ENCODE measurements at places on chromosomes 7 and 10. TPM values are rescaled to one million over a fixed set of nuclear protein-coding genes. Genes with fewer than 3 reads are reported as not detected.

Gene LRIT1
- not detected for total RNA-seq

Gene SLC16A9
- total RNA-seq = 11.2 TPM

Gene CALCR
- total RNA-seq = 3.0 TPM

Gene EIF3A
- total RNA-seq = 210 TPM

Gene IFIT1B
- total RNA-seq = not detected

Gene GOLGA7B
- total RNA-seq = not detected

- no peak for DNase-seq
Observed at GRCh38 chr10:84798312-84798711, 469.9 kb downstream of the CCSER2 start.

- DNase-seq = no peak
Observed at GRCh38 chr7:130937830-130938229, 203.8 kb upstream of the KLF14 start.

GRCh38 chr10:72954596-72955554, at the start of gene PLA2G12B:
PLA2G12B (minus strand) TSS chr10:72954806; CDS start chr10:72954685, 121 bp downstream.
- DNase-seq = no peak

- DNase-seq = no peak
Observed at GRCh38 chr7:116776610-116777289, 85.6 kb upstream of the CAPZA2 start.

DNA sequence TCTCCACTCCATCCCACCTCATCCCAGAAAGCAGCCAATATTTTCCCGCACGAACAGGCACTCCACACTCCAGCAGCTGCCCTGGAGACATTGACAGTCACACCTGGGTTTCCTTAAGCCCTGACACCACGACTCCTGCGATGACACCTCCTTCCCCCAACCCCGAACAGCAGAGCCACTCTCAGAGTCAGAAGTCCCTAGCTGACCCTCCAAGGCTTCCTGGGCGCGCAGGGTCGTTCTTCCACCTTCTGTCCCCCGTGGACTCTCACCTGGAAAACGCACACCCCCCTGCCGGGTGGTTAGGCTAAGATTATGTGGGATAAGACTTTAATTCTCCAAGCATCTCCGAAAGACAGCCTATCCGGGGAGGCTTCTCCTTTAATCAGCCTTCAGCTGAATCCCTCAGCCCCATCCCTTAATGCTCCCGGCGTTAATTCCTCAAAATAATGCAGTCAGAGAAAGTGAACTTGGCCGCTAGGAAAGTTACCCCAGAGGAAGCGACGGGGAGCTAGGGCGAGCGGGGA, 1.1 kb downstream of the DENND11 start:
- DNase-seq = peak; percentile 50

DNA sequence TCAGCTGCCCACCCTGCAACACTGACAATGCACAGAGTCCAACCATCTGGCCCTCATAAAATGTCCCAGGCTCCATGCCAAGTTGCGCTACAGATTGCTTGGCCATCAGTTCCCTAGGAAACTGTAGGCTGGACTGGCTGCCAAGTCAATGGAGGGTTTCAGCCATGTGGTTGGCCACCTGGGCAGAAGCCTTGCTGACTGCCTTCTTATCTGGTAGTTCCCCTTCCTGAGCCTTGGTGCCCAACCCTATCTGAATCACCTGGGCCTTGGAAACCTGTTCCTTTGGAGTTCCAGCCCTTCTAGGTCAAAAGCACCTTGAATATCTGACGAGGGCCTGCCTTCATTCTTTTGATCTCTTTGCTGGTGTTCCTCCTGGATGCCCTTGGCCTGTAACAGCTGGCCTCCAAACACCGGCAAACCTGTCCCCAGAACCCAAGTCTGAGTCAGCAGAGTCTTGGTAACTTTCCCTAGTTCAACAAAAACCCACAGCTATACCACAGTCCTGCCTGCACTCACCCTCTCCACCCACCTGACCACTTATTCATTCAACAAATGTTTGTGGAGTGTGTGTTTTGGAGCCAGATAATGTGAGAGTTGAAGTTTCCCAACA, 37.4 kb upstream of the KDM7A start:
- no peak for DNase-seq

DNA sequence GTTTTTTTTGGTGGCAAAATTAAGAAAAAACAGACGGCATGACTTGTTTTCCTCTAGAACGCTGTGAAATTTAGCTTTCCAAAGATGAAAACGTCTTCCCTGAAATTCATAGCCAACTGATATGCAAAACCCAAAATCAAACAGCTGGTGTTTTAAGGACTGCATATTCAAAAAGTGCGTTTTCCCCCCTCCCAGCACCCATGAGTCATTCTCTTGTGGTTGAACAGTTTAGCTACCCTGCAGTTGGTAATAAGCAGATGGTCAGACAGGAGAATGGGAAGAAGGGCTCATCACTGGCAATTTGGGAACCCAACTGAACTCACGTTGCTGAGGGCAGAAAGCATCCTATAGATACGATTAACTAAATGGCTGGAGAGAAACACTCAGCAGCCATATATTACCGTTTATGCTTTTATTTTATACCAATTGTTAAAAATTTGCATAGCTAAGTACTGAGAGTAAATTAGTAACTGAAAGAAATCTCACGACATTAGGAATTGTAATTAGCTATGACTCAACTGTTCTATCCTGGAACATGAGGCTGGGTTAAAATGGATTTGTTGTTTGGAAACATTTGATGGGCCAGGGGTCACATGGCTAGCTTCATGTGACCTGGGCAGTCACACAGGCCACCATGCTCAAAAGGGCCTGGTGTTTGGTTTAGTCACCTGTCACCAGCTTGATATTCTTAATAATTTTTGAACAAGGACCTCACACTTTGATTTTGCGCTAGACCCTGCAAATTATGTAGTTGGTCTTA, 343.1 kb downstream of the PHTF2 start:
- DNase-seq = no peak

DNA sequence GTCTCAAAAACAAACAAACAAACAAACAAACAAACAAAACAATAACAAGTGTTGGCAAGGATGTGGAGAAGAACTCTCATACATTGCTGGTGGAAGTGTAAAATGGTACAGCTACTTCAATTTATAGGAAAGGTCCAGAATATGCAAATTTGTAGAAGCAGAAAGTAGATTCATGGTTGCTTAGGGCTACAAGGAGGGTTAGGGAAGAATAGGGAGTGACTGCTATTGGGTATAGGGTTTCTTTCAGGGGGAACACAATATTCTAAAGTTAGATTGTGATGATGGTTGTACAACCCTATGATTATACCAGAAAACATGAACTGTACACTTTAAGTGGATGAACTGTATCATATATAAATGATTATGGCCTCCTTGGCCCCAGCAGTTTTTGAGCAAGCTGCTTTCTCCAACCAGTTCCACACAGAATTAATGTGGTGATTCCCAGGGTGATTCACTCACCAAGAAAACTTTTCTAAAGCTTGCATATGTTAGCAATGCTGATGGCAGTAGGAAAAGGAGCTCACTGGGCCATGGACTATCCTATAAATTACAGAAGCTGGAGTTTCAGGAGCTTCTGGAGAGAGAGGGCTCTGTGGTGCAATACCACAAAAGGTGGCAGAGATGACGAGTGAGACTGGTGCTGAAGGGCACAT, 52.8 kb upstream of the KCNIP2 start:
- DNase-seq = no peak

GRCh38 chr10:50234486-50234885, 16.8 kb downstream of the ASAH2 start:
- DNase-seq = no peak

- DNase-seq = no peak
Observed at GRCh38 chr7:26011039-26011696, 140.8 kb upstream of the NFE2L3 start.

GRCh38 chr7:43700059-43700501, 29.2 kb downstream of the COA1 start:
- no peak for DNase-seq

- DNase-seq = no peak
Observed at GRCh38 chr10:89391907-89392756, at the start of gene IFIT1. IFIT1 (plus strand) TSS chr10:89392623; CDS start chr10:89392713, 90 bp downstream.

DNA sequence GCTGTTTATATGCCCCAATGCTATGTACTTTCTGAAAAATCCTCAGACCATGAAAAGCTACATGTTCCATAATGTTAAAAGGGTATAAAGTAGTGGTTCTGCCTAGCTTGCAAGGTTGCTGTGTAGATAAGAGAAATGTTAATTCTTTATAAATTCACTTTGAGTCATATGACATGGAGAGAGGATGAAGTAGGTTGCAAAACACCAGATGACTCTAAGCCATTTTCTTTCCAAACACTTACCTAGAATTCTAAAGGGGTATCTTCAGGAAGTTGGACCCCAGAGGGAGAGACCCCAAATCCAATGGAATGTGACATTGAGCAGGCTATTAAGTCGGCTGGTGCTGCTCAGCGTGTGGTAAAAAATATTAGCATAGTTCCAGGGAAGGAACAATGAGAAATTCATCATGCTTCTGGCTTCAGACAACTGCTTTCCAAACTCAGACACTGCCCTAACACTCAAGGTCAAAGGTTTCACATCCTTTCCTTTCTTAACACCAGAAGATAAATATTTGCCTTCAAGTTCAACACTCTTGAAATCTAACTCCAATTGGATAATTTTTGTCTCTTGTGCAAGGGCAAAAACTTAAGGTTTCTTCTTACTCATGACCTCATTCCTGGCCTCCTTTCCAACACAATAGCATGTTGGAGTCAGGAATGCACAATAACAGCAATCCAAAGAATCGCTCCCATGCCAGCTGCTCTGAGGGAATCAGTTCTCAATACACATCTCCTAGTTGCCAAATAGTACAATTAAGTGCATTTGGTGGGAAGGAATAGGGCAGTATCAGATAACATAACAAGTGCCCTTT, 100.7 kb upstream of the AFAP1L2 start:
- DNase-seq = no peak

- DNase-seq = no peak
Observed at GRCh38 chr7:123757095-123757494, 8.3 kb upstream of the WASL start.

GRCh38 chr10:46098386-46098785, 52.3 kb upstream of the MSMB start:
- DNase-seq = no peak

DNA sequence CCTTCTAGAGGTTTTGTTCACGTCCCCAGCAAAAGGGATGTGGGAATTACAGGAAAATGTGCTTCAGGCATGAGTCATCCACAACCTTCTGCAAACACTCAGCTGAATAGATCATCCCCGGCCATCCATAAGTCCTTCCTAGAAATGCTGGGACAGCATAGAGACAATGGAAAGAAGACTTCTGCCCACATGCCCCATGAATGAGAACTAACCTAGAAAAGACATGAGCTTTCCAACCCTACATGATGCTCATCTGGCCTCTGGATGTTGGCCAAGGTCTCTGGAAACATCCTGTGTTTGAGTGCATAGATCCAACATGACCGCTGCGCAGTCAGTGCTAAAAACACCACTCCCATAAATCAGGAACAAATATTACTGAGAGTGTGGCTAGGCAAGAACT, 277.5 kb downstream of the PLXNA4 start:
- DNase-seq = no peak

DNA sequence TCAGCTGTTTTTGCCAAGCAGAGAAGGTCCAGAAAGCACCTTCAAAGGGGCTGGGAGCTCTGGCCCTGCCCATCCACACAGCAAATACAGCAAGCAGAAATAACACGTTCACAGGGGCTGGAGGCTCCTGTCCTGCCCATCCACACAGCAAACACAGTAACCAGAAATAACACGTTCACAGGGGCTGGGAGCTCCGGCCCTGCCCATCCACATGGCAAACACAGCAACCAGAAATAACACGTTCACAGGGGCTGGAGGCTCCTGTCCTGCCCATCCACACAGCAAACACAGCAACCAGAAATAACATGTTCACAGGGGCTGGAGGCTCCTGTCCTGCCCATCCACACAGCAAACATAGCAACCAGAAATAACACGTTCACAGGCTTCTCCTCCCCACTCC, 558.1 kb downstream of the PTPRN2 start:
- DNase-seq = no peak

All from H1 (cell line).